Islet precursor cell (in vitro differentiated cells): ENCODE measurements at places on chromosomes 11 and 22.

GRCh38 chr22:37559901-37560607, at the start of gene CDC42EP1:
CDC42EP1 (plus strand) TSS chr22:37560480; CDS start chr22:37566350, 5,870 bp downstream.
- DNase-seq, result peak; percentile 75

- DNase-seq, result no peak
Observed at GRCh38 chr11:64621283-64622019, 30.4 kb downstream of the SLC22A12 start.

DNA sequence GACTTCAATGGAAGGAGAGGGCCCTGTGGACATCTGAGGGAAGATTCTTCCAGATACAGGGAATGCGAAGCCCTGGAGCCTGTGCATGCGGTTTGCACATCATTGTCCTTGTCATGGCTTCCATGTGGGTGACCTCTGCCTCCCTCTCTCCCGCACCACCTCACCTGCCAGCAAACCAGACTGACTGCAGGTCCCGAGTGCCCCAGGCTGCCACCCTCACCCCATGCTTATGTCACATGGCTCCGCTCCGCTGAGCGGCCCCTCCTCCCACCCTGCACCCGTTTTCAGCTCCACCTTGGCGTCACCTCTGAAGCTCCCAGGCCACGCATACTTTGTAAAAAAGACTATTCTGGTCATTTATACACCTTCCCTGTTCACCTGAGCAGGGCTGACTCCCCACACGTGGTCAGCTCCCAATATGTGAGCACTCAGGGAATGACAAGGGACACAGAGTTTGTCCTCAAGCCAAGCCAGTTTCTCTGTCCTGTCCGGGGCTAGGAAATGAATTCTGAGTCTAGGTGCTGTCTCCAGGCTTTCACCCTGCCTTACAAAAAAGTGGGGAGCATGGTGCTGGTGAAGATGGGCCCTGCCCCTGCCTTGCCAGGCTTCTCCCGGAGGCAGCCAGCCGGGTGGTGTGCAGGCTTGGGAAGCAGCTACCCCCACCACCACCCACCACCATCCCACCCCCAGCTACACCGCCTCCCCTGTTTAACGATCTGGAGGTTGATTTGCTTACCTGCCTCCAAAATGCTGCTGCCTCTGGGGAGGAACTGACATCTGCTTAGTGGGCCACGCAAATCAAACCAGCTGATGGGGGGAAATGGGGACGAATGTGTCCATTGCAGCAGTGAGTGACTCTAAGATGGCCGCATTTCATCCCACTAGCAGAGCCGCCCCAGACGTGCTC, 32.7 kb downstream of the FAM83F start:
- DNase-seq, result no peak

DNA sequence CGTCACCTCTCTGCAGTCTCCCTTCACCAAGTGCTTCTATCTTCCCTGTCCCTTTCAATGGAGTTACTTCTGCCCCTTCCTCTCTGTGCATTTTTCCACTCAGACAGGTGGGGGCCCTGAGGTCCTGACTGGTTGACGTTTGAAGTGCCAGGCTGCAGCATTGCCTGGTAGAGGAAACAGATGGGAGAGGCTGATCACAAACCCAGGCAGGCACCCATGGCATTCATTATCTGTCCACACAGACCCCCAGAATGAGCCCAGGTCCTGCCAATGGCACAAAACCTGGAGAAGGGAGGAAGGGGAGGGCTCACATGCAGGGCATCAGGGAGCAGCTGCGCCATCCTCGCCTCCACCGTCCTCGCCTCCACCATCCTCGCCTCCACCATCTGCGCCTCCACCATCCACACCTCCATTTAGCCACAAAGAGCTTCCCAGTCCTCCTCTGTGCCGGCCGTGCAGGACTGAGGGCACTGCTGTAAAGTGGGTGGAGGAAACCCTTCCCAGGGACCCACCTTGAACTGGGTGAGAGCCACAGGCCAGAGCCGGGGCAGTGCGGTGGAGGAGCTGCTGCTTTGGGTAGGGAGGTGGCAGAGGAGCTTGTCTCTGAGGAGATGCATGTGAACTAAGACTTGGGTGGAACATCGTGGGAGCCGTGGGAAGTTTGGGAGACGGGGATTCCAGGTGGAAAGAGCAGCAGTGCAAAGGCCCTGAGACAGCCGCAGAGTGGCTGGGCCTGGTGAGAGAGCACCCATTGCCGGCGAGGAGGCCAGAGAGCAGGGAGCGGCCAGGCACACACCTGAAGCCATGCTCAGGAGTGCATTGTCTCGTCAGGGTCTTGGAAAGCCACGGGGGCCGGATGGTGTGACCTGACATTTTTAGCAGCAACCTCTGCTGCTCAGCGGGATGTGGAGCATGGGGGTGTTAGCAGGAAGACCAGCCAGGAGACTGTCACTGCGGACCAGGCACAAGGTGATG, 145.1 kb downstream of the TBC1D22A start:
- DNase-seq, result peak; percentile 46

DNA sequence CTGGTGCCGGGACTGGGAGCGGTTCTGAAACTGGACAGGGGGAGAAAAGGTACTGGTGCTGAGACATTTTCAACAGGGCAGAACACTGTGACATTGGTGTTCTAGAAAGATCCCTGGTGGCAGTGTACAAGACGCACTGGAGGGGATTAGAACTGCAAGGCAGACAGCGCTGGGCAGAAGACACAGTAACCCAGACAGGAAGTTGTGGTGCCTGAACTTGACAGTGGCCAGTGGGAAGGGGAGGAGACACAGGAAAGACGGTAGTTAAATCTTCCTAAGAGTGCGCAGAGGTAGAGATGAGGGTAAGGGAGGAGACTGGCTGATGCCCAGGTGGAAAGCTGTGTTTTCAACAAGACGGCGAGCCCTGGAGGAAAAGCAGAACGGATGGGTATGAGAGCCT, 24.5 kb downstream of the FAM227A start:
- DNase-seq, result no peak

DNA sequence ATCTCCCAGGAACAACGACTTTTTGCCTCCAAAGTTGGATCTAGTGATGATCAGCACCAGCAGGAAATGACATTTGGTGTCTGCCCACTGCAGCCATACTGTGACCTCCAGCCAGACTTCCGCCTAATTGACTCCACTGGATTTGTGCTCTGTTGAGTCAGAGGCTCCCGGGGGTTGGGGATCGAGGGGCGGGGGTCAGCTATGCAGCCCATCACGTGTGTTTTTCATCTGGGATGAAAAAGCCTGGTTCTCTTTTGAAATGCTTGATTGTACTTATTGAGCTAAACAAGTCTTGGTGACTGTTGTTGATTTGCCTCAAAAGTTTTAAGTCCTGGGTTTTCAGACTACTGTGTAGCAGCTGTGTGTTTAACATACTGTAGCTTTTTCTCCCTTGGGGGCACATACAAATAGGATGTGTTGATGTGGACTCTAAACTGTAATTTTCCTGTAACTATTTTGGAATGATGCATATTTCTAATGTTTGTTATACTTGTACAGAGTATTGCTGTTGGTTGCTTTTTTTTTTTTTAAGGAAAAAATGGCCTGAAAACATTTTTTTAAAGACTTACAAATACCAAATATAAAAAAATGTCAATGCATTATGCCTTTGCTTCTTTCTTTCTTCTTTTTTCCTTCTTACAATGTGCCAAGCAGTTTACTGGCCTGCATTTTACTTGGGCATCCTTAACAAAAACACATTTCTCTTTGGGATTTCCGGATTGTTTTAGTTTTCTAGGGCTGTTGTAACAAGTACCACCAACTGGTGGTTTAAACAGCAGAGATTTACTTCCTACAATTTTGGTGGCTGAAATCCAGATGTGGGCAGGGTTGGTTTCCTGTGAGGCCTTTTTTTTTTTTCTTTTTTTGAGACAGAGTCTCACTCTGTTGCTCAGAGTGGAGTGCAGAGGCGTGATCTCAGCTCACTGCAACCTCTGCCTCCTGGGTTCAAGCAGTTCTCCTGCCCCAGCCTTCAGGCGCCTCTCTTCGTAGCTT, 46.1 kb upstream of the OR4B1 start:
- DNase-seq, result no peak

GRCh38 chr11:118602331-118602730, 5.1 kb upstream of the PHLDB1 start:
- no peak for DNase-seq

GRCh38 chr11:123082977-123083376, 21.0 kb upstream of the HSPA8 start:
- no peak for DNase-seq
